ENCODE measurements at places on chromosomes 13 and 19.

DNA sequence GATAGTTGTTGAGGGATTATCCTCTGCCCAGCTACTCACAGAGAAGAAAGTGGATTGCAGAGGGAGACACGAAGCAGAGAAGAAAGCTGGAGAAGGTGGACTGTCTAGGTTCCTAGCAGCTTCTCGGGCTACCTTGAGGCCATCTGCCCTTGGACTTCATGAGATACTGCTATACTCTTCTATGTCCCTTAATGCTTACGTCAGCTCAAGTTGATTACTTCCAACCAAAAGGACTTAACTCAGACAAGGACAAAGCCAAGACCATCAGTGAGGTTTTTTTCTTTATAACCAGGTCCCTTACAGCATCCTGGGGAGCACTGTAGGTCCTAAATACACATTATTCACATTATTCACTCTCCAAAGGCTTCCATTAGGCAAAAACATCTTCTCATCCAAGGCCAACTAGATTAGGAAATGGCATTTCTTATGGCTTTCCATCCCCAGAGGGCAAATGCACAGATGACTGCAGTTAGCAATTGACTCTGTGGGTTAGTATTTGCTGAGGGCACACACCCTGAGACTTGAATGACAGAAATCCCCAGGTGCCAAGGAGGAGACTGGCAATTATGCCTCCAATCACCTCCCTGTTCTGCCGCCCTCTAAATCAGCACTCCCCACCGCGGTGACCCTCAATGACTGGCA lies 4.1 kb upstream of the UBE2L5 start:
- DNase-seq: no peak

- DNase-seq: no peak
Observed at GRCh38 chr19:52275988-52276387, 6.6 kb downstream of the ZNF766 start.

- DNase-seq: no peak
Observed at GRCh38 chr13:109699628-109700071, 86.7 kb downstream of the IRS2 start.

GRCh38 chr13:40433577-40433976 lies 232.9 kb downstream of the FOXO1 start:
- peak; percentile 47 for DNase-seq

DNA sequence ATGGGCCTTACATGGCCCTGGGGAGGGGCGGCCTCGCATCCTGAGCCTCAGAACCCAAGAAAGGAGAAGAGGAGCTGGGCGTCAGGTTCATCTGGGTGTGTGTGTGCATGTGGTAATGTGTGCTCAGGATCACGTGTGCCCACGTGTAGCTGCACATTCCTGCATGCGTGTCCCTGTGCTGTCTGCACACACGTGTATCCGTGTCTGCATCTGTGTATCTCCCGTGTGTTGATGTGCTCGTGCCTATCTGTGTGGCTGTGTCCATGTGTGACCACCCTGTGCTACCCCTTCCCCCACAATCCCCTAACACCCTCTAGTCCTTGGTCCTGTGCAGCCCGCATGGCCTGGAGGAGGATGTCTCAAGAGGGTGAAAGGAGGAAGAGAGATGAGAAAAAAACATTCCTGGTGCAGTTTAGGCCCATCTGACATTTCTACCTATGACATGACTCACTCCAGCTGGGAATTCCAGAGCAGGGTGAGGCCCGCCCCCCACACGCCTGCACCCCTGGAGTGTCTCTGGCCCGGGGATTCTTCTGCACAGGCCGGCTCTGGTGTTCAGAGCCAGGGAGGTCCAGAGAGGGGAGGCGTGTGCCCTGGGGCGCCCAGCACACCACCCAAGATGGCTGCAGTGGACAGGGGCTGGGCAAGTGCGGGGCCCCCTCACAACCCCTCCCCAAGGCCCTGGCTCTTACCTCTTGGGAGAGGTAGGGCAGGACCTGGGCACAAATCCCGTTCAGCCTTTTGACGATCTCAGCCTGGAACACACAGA lies 7.1 kb downstream of the TLE5 start:
- no peak for DNase-seq

Data from activated CD4-positive, alpha-beta T cell treated with anti-CD3 and anti-CD28 coated beads, Interleukin-10, Interleukin-2, amounts not matched to agents 100 ng/mL and 50 ng/mL, durations not matched to agents 16 hours and 8 hours (primary cell).